ENCODE measurements at places on chromosomes 16 and 17.

GRCh38 chr16:30527635-30528178 is 1.3 kb upstream of the ZNF768 start:
- peak; percentile 17 for DNase-seq

DNA sequence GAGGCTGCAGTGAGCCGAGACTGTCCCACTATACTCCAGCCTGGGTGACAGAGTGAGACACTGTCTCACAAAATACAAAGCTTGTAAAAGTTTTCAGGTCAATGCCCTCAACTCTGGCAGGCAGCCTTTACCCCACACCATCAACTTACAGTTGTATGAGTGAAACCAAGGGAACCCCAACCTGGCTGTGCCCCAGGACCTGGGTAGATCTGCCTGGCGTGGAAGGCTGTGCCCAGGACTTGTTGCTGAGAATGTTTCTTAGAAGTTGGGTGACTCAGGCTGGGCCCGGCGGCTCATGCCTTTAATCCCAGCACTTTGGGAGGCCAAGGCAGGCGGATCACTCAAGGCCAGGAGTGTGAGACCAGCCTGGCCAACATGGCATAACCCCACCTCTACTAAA is 7.8 kb downstream of the CES3 start:
- DNase-seq = no peak

DNA sequence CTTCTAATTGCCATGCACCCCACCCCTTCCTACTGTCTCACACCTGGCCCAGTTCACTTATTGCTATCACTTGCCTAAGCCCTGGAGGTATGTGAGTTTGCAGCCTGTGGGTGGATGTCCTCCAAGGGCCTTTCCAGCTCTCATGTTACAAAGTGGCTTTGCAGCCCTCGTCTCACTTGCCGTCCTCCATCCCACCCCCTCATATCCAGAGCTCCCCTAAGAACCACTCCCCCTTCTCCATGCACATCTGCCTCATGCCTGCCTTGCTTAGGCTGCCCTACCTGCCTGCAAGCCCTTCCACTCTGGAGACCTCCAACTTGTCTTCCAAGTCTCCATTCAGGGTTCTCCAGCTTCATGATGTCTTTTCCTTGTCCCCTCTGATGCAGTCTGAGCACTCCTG is 119.4 kb upstream of the NLRP1 start:
- DNase-seq = no peak

- DNase-seq = no peak
Measured at GRCh38 chr16:87976665-87977064, 25.4 kb downstream of the BANP start.

- peak; percentile 9 for DNase-seq
Measured at GRCh38 chr17:50269477-50270434, 4.5 kb upstream of the TMEM92 start.

DNA sequence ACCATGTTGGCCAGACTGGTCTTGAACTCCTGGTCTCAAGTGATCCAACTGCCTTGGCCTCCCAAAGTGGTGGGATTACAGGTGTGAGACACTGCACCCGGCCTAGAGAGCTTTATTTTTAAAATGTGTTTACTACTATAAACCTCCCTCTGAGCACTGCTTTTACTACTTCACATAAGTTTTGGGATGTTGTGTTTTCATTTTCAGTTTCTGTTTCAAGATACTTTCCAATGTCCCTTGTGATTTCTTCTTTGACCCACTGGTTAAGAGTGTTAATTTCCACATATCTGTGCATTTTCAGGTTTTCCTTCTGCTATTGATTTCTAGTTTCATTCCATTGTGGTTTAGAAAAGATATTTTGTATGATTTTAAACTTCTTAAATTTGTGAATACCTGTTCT is 74.4 kb downstream of the NETO2 start:
- DNase-seq = no peak

GRCh38 chr17:4518901-4519300 is 20.2 kb downstream of the SPNS2 start:
- DNase-seq = no peak

- DNase-seq = no peak
Measured at GRCh38 chr16:67327743-67328142, 1.1 kb downstream of the LRRC36 start.

- no peak for DNase-seq
Measured at GRCh38 chr16:11417487-11417886, 72.2 kb downstream of the RMI2 start.

GRCh38 chr16:89103156-89103555 is 9.5 kb downstream of the ACSF3 start:
- DNase-seq = no peak

GRCh38 chr17:81590121-81590520 is 38.0 kb upstream of the FAAP100 start:
- DNase-seq = no peak

- no peak for DNase-seq
Measured at GRCh38 chr16:1053121-1053521, 19.4 kb upstream of the SSTR5 start.

DNA sequence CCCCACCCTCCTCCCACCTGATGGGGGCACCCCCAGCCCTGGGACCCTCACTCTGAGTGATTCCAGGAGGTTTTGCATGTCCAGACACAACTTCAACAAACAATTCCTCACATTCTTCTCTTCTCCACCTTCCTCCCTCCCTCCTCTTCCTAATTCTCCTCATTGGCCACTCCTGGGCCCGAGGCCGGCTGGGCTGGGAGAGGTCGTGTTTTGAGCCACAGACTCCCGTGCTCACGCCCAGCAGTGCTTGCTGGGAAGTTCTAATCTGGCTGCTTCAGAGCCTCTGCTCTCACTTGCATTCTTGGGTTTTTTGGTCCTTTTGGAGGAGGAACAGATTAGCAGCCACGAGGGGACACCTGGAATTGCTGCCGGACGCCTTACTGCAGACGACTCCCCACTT is 157.0 kb downstream of the NTN1 start:
- DNase-seq = no peak

DNA sequence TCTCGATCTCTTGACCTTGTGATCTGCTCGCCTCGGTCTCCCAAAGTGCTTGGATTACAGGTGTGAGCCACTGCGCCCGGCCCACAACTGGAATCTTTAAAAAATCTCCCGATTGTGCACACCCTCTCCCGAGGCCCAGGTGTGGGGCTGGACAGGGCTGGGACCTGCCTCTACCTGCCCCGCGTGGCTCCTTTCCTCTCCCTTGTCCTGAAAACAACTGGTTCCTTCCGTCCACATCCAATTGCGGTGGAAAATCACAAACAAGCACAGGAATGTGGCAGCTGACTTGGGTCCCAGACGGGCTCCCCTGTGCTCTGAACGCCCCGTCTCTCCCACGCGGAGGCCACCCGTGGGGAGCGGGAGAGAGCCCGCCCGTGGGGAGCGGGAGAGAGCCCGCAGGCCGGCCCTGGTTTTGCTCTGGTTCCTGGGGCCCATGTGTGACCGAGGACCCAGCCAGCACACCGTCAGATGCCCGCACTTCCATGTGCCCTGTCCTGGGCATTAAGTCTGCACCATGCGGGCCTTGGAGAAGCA is 3.0 kb upstream of the TMEM204 start:
- no peak for DNase-seq

GRCh38 chr16:86281421-86281820 is 228.9 kb upstream of the FOXF1 start:
- DNase-seq = no peak

DNA sequence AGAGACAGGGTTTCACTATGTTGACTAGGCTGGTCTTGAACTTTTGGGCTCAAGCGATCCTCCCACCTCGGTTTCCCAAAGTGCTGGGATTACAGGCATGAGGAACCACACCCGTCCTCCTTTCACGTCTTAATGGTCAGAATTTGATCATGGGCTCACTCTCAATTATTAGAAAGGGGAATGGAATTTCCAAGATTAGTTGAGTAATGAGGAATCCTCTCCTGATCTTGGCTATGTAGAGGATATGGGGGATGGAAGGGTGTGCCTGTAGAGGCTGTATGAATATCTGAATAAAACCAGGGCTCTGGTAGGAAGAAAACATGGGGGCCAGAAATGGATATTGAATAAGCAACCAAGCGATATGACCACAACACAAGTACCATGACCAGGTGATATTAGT is 25.9 kb upstream of the SMURF2 start:
- DNase-seq = no peak

DNA sequence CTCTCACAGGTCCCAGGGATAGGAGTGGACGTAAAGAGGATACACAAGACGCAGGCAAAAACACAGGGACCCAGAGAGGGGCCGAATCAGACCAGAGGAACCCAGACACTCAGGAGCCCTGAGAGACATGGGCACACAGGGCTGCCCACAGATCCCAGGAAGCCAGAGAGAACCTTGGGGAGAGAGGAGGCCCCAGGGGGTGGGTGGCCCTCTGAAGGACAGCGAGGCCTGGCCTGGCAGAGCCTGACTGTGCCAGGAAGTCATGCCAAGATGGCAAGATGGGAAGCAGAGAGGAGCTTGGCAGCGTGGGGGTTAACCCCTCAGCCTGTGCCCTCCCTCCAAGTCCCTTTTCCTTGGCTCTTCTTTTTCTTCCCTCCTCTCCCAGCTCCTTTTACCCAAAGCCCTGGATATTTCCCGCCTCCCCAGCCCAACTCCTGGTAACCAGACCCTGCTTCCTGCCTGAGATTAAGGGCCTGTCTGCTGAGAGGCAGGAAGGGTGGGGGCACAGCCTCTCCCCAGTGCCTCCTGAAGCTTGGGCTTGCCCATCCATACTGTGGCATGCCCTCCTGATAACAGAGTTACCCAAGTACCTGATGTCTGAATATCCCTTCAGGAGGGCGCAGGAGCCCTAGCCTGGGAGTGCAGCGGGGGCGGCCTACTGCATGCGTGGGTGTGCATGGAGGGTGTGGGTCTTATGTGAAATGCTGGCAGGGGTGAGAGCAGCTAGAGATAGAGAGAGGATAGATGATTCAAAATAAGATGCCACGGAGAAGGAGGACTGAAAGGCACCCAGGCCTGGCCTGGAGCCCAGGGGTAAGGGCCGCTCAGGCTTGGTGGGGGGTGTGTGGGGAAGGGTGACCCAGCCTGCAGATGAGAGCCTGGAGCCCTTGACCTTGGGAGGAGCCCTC is 6.0 kb upstream of the TBX21 start:
- DNase-seq = no peak

DNA sequence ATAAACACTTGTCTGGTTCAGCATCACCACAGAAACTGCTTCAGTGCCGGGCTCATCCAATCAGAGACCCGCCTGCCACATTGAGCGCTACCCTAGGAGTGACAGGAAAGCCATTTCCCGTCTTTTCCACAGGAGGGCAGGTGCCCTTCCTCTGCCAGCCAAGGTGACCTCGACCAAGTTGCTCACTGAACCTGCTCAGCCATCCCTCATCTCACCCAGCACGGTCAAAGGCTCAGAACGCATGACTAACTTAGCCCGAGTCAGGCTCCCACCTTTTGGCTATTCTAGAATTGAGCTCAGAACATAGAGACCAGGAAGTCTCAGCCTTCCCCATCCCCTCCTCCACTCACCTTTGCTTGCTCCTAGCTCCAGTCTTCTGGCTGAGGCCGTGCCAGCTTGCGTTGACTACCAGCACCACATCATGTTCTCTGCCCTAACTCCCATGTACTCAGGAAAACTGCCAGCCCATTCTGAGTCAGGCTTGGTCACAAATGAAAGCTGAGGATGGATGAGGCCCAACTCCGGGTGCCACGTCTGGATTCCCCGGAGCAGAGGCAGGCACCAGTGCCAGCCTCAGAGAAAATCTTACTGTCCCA is 15.6 kb downstream of the MRPS23 start:
- DNase-seq = no peak

GRCh38 chr17:79003661-79004411 is 5.7 kb downstream of the CANT1 start:
- no peak for DNase-seq

- no peak for DNase-seq
Measured at GRCh38 chr17:56478836-56479447, 114.6 kb upstream of the NOG start.

- no peak for DNase-seq
Measured at GRCh38 chr16:1276580-1276878, 20.7 kb downstream of the TPSD1 start.

DNA sequence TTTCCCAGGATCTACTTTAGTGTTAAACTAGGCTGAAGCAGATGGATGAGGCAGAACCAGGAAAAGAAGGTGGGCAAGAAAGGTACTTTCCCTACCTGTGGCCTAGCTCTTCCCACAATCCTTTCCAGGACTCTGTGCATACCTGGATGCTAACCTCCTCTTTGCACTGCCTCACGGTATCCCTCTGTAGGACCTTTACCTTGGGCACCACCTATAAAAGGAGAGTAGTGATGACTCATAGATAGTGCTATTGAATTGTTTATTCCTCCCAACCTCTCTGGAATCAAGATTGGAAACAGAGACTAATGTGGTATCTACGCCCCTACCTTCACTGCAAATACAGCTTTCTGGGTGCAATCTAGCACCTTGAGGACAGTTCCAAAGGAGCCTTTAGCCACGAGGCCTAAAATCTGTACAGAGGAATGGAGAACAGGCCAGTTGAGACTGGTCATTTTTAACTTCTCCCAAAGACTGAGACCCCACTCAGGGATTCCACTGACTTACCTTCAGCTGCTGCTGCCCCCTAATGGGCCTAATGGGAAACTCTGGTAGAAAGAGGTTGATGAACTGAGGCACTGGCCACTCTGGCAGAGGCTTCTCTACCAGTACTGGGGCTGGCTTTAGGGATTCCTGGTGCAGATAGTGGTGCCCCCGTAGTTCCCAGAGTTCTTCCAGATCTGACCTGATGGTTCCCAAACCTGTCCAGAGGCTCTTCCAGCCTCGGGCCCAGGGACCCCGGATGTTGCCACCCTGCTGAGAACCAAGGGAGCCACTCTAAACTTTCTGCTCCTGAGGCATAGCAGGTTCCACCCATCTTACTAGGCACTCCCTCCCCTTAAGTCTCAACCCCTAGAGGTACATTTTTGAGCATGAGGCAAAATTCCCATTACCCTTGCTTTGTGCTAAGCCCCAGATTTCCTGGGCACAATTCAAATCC is 781 bp downstream of the RSKR start:
- DNase-seq = peak; percentile 23

DNA sequence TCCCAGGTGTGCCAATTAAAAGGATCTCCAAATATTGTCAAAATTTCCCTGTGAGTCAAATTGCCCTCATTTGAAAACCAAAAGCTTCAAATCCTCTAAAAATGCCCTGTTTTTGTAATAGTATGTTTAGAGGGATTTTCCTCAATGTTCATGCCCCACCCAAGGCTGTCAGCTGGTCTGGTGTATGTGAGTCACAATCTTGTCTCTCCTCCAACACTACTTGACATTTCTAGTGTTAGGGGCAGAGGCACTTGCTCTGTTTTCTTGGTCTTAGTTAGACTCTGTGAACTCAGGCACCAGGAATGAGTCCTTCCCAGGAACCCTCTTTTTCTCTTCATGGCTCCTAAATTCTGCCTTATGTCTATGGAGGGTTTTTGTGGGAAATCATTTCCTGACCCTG is 634.8 kb downstream of the KCNJ2 start:
- no peak for DNase-seq

Measured in hypothalamus (tissue), 51 donors.